ENCODE measurements at places on chromosomes 6 and 20. TPM values are rescaled to one million over a fixed set of nuclear protein-coding genes. Genes with fewer than 3 reads are reported as not detected.

DPPA5 gene
- not detected for polyA plus RNA-seq

SAMD5 gene
- 16.2 TPM for polyA plus RNA-seq

TREML4 gene
- polyA plus RNA-seq, result not detected

DYNLT2 gene
- 2.7 TPM for polyA plus RNA-seq

MMP24 gene
- polyA plus RNA-seq, result 1.5 TPM

TRDN gene
- polyA plus RNA-seq, result 2.2 TPM

SLC25A27 gene
- polyA plus RNA-seq, result 64.9 TPM

PTP4A1 gene
- 88.9 TPM for polyA plus RNA-seq

ACTL10 gene
- polyA plus RNA-seq, result 0.62 TPM

PDYN gene
- polyA plus RNA-seq, result 0.43 TPM

LTB gene
- polyA plus RNA-seq, result 1.9 TPM

ERVFRD-1 gene
- 0.33 TPM for polyA plus RNA-seq

PPP1R11 gene
- 62.1 TPM for polyA plus RNA-seq

CTAGE9 gene
- not detected for polyA plus RNA-seq

SSTR4 gene
- polyA plus RNA-seq, result 0.34 TPM

FAXC gene
- 6.4 TPM for polyA plus RNA-seq

EPB41L1 gene
- 62.7 TPM for polyA plus RNA-seq

SPATS1 gene
- polyA plus RNA-seq, result not detected

NT5E gene
- 4.0 TPM for polyA plus RNA-seq

FLRT3 gene
- 51.1 TPM for polyA plus RNA-seq

Data from left renal pelvis (tissue), 4 donors.